Activated CD8-positive, alpha-beta memory T cell treated with anti-CD3 and anti-CD28 coated beads for 4 hours (primary cell): ENCODE measurements at places on chromosomes 3 and 15.

DNA sequence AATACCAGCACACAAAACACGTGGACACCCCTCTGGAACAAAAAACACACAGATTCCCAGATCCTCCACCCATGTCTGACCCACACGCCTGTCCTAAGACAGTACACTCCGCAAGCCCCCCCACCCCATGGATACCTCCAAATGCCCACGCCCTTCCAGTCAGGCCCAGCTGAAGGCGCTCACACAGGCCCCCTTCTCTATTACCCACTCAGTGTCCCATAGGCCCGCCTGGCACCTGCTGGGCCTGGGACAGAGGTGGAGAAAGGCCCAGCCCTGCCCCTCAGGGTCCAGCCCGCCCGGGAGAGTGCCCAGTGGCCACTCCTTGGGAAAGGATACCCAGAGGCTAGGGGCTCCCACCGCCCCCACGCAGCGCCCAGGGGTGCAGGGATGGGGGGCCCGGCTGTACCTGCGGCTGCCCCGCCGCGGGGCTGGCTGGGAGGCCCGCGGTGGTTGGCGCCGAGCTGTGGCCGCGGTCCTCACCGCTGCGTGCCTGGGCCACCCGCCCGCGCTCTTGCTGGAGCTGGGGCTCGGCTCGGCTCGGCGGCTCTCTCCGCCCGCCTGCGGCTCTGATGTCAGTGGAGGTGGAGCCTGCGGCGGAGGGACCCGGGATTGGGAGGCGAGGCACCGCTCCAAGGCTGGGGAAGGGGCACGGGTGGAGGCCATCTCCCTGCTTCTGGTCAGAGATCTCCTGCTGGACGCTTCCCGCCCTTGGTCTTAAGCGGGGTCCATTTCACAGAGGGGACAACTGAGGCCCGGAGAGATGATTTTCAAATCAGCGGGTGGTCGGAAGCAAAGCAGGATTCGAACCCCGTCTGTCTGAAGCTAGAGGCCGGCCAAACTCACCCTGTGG, at the start of gene CAMK1:
TSS of gene CAMK1 (minus strand) at position 522 of the 850 bp plus-strand sequence. CDS start 2,198 bp downstream, outside the sequence.
- DNase-seq, result no peak

- no peak for DNase-seq
Observed at GRCh38 chr15:73515527-73515926, 72.6 kb downstream of the REC114 start.

- DNase-seq, result no peak
Observed at GRCh38 chr3:52439426-52440248, 5.3 kb downstream of the SEMA3G start.

GRCh38 chr15:61835496-61836106, 224.6 kb downstream of the VPS13C start:
- peak; percentile 24 for DNase-seq

DNA sequence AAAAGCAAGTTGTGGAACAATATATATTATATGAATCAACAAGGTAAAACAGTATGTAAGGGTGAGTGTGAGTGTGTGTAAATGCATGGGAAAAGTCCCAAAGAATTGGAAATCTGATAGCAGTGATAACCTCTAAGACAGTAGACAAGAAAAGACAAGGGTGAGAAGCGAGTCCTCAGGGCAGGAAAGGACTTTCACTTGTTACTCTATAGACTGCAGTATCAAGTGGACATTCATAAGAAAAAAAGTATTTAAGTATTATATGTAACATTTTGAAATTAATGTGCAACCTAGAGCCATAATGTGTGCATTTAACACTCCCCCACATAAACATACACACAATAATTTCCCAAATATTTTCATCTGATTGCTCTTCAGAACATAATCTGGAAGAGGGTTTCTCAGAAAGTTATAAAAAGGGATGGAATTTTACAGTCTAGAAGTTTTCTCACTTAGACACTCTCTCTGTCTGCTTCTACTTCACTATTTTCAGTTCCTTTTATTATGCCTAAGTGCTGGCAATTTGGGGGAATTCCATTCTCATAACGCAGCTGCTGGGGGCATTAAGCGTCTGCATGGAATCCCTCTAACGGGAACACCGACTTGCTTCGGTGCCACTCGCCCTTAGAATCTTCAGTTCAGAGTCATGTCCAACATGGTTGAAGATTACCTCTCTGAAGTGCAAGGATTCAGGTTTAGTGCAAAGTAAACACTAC, 50.0 kb upstream of the CDIN1 start:
- no peak for DNase-seq

- DNase-seq, result no peak
Observed at GRCh38 chr15:68278345-68278594, 725 bp downstream of the FEM1B start.

DNA sequence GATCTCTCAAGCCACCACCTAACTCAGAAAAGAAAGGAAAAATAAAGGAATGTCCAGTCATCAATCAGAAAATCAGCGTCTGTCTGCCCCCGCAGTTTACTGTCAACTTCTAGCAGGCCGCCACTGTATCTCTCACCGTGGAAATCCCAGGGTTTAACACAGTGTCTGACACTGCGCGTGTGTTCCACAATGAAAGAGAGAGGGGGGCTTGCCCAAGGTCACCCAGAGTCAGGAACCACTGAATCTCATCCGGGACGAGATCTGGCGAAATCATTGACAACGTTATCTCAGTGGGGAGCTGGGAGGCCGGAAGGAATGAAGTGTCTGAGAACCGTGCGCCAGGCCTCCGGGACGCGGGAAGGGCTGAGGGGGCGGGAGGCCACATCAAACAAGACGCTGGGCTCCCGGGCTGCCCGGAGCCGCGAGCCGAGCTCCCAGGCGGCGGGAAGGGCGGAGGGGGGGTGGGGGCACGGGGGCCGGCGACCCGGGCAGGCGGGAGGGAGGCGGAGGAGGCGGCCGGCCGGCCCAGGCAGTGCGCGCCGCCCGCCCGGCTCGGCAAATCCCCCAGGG, 2.2 kb upstream of the HES1 start:
- no peak for DNase-seq

DNA sequence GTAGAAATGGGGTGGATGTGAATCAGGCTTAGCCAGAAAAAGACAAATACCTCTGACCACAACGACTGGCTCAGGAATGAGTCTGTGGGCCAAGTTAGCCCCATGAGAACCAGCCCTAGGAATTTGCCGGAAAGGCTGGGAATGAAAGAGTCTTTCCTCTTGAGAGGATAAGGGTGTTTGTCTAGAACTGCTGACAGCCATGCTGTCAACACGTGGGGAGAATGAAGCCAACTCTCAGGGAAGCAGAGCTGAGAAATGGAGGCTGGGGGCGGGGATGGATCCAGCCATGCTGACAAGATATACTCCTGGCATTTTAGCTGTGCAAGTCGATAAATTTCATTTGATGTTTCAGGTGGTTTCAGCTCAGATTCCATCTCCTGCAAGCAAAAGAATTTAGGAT, 10.6 kb upstream of the SLC6A1 start:
- DNase-seq, result no peak

- DNase-seq, result no peak
Observed at GRCh38 chr15:100026041-100026440, 292.8 kb upstream of the LYSMD4 start.

GRCh38 chr15:89623165-89623564, 32.1 kb downstream of the KIF7 start:
- DNase-seq, result no peak

DNA sequence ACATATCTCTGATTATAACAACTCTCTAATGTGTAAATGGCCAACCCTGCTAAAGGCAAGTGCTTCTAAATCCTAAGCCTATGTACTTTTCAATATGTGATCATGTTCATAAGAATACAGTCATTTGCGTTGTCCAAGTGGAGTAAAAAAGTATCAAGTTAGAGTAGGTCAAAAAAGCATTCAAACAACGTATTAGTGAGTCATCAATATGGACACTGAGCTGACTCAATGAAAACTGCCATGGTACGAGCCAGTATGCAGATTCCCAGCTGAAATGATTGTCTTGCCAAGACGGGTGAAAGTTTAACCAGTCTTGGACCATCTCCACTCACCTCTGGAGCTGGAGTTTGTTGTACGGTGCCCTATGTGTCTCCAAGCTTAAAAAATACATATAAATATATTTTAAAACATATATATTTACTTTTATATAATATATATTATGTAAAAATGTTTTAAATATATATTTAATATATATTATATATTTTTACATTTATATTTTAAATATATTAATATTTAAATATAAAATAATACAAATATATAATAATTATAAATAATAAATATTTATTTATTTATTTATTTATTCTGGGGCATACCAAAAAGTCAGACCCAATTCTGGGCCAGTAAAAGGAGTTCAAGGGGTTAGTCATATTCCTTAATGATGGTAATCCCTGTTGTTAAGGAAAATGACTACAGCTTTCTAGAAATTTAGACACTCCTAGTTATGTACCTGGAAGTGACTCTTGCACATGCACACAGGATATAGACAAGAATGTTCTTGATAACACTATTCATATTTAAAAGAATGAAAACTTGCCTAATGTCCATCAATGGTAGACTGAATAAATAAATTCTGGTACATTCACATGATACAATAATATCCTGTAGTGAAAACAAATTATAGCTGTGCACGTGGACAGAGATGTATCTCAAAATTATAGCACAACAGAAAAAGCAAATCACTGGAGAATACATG, 27.2 kb downstream of the PLSCR4 start:
- no peak for DNase-seq

- DNase-seq, result no peak
Observed at GRCh38 chr3:100993309-100993708, at the start of gene ABI3BP. TSS of gene ABI3BP (minus strand) at chr3:100993421. CDS start at chr3:100993384, 37 bp downstream.

DNA sequence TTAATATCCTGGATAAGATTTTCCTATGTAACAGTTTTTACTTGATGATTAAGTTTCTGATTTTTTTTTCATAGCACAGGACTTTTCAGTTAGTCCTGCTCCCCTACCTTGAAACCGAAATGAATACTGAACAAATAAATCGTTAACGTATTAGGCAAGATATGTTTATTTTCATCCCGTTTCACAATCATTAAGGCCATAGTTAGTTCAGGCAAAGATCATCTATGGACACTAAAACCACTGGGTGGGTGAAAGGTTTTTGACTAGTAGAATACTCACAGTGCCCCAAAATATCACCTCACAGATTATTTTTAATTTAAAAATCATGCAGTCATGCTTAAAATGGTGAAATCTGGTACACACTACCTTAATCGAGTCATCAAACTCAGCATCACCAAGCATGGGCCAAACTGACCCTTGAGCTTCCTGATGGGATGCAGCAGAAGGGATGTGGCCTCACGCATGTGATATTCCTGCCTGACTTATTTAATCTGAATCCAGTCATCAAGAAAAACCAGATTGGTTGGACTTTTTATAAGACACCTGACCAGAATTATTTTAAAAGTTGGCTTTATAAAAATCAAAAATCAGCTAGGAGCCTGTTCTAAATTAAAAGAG, 365.0 kb downstream of the LPP start:
- DNase-seq, result no peak

DNA sequence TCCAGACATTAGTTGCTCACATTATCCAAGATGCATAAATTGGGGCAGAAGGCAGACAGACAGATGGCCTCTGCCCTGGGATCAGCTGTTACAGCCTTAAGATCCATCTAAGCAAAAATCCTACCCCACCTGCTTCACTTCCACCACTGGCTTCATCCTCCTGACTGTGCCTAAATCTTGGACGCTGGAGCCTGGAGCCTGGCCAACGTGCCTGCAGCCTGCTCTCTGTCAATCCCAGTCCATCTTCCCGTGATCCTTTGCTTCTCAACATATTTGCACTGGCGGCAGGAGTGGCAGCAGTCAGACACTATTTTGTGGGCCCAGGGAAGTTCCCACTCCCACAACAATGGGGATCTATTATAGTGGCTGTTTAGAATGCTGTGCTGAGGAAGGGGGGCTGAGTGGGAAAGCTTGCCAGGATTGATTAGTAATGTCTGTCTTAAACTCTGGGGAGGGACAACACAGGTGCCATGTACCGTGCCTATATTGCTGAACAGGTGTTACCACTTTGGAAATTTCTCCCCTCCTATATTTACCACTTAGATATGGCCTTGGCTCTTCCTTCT, 121.2 kb downstream of the MEGF11 start:
- no peak for DNase-seq
